ENCODE measurements at places on chromosomes 5 and 9.

DNA sequence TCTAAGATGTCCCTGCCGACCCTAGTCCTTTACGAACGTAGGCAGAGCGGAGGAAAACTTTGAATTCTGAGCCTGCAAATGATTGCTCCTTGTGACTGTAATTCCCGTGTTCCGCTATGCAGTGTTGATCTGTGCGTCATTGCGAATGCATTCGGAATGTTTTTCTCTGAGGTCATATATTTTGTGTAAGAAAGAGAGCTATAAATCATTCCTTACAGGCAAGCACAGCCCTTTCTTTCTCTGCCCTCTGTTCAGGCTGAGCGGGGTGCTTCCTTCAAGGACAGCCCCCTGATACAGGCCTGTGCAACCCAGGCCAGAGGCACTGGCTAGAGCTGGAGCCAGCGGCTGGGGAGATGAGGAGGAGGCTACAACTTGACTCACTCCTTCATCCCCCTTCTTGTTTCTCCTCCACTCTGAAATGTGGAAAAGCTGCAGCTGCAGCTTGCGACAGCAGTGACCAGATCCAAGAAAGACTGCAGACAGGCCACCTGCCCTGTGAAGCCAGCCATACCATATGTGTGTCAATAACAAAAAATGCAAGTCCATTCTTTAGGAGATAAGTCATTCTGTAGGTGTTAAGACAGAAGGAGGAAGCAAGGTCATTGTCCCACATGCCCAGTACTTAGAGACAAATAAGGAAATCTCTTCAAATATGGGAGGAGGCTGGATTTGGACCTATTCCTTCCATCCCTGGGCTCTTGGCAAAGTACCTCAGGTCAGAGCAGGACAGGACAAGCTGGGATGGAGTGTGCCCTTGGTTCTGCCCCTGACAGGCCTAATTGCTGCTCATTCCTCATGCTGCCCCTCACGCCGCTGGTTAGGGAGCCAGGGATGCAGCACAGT is 345.7 kb upstream of the WWC1 start:
- no peak for DNase-seq

GRCh38 chr9:14806941-14807520 is 84.5 kb upstream of the CER1 start:
- no peak for DNase-seq

- no peak for DNase-seq
Observed at GRCh38 chr9:134167530-134167931, 3.2 kb upstream of the RNU6ATAC start.

GRCh38 chr9:20788526-20789451 is 104.7 kb downstream of the FOCAD start:
- DNase-seq = no peak

- DNase-seq = no peak
Observed at GRCh38 chr9:34689512-34689911, 1.6 kb downstream of the CCL19 start.

GRCh38 chr9:115341426-115341825 is 223.5 kb upstream of the TNC start:
- DNase-seq = no peak

DNA sequence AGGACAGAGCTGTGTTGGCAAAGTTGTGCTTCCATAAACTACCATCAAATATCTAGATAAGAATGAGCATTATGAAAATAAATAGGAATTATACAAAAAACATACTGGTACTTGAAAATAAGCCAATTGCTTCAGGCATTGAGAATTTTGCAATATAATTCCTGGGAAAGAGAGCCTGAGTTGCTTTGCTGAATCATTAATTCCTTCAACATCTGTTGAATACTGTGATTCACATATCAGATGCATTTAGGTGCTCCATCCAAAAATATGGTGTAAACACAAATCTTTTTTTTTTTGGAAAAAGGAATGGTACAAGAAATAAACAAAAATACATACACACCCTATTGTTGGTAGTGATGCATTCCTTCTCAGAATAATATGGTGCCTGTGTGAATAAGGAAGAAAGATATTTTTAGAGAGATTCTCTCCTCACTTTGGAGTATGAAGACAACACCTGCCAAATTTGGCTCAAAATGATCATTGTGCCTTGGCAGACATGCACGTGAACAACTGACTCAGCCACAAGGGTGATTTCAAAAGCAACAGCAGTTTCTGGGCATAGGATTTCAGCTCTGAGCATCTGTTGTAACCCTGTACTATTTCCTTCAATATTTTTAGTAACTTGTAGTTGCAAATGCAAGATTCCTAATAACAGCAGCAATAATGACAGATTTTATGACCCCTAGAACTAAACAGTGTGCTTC is 96.7 kb downstream of the CAVIN4 start:
- DNase-seq = no peak

GRCh38 chr9:72124947-72125346 is 24.3 kb upstream of the GDA start:
- DNase-seq = no peak
